ENCODE measurements at places on chromosomes 5 and 9. TPM values are rescaled to one million over a fixed set of nuclear protein-coding genes. Genes with fewer than 3 reads are reported as not detected.

Gene SLC34A3
- not detected for total RNA-seq

Gene CDH10
- total RNA-seq = not detected

Gene HSD17B3
- 1.3 TPM for total RNA-seq

Gene LCN2
- not detected for total RNA-seq

Gene GARNL3
- total RNA-seq = 12.6 TPM

Gene ZNF883
- total RNA-seq = 5.7 TPM

Gene PCDHGA7
- total RNA-seq = 7.7 TPM

Gene F2RL2
- total RNA-seq = 0.13 TPM

Gene OXCT1
- 116 TPM for total RNA-seq

Gene CCL21
- total RNA-seq = 4.9 TPM

Gene SLU7
- total RNA-seq = 50.1 TPM

Gene SLC23A1
- not detected for total RNA-seq

Gene NKD2
- 2.8 TPM for total RNA-seq

Gene PSMB7
- total RNA-seq = 172 TPM

Gene F2RL1
- 0.62 TPM for total RNA-seq

Gene KCNIP1
- not detected for total RNA-seq

Gene PCDHA12
- not detected for total RNA-seq

Gene LNPEP
- total RNA-seq = 44.4 TPM

Gene OR13C2
- not detected for total RNA-seq

Gene UNC5A
- 0.05 TPM for total RNA-seq

Gene IFNA2
- not detected for total RNA-seq

Gene CCDC192
- not detected for total RNA-seq

Gene DRD1
- total RNA-seq = not detected

Gene IFNE
- not detected for total RNA-seq

Gene GABBR2
- 0.30 TPM for total RNA-seq

Gene CPEB4
- 118 TPM for total RNA-seq

Gene SURF2
- 14.0 TPM for total RNA-seq

Gene IQGAP2
- 4.2 TPM for total RNA-seq

Gene BAAT
- total RNA-seq = 0.08 TPM

Gene FOXD1
- not detected for total RNA-seq

Gene HAPLN1
- total RNA-seq = 0.32 TPM

Gene TBC1D2
- 2.0 TPM for total RNA-seq

Gene IL13
- not detected for total RNA-seq

Gene PITX1
- total RNA-seq = not detected

Gene TMC1
- not detected for total RNA-seq
